NCI-H1105 (cell line): ENCODE measurements at places on chromosomes 2 and 18.

DNA sequence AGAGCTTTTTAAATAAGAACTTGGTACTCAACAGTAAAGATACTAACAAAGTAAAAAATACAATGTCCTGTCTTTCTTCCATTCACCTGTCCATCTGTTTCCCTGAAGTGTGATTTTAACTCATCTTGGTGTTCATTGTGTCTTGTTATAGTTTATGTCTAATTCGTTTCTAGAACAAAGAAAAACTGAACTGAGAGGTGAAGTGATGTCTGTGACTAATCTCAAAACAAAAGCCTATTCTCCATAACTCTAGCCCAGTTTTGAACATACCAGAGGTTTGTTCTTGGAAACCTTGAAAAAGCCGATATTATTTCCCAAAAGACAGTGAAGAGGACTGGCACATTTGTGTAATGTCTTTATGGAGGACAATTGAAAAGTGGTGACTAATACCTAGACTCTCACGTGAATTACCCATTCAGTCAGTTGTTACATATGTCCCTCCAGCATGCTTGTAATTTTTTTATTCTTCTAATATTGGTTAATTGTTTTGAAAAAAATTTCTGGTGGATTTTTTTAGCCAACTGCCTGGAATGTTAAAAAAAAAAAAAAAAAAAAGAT, 725.8 kb downstream of the SATB2 start:
- DNase-seq: no peak

DNA sequence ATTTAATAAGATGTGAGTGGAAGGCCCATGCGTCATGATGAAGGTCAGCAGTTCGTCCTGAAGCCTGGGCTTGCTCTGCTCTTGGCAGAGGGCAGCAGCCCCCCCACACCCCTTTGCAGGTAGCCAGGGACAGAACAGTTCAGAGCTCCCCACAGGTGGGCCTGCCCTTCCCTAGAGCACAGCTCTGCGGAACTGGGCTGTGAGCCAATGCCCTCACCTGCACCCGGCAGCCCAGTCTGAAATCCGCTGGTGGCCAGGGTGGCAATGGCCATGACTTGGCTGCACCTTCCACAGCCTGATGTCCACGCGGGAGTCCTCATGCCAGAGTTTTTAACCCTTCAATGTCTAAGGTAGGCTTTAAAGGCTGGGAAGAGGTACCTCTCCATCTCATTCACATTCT, 136.7 kb downstream of the ACKR3 start:
- peak; percentile 42 for DNase-seq

DNA sequence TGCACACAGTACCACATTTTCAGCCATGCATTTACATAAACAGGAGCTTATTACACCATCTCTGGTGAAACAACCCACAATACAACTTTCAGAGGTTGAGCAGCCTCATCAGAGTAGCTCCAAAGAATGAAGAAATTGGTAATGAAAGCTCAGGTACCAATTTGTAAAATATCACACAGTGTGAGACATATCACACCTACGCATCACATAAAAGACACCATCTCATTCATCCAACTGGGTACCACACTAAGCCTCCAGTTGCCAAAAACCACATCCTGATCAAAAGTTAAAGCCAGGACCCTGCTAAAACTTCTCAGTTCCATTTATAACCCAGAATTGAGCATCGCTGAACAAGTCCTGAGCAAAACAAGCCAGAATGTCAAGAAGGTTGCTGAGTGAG, 4.6 kb downstream of the TMEM163 start:
- DNase-seq: no peak

DNA sequence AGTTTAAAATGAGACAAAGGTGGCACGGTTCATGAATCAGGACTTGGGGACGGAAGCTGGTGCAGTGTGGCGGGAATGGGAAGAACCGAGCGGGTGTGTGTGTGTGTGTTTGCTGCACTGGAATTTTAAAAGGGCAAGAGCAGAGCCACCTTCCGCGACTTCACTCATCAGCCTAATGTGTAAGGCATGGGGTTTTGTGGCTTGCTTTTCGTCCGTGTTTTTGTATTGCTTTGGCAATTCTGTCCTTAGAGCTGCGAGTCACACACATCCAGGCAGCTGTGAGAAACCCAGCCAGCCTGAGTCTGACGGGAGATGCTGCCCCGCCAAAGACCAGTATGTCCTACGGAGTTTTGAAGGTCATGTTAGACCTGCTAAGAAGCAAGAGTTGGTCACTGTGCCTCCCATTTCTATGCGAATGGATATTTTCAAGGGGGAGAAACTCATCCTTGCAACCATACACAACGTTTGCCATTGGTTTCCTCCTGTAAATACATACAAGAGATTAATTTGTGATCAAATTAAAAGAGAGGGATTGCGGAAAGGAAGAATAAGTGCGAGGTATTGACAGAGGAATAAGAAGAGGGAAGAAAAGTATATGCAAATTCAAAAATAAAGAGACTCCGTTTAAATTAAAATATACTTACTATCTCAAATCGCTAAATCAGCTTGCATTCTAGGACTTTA, 665 bp upstream of the CACNB4 start:
- DNase-seq: no peak
